ENCODE measurements at places on chromosomes 4 and X.

- DNase-seq: no peak
Measured at GRCh38 chr4:148116969-148117368, 325.2 kb downstream of the NR3C2 start.

- DNase-seq: no peak
Measured at GRCh38 chr4:128345650-128346049, 58.0 kb upstream of the PGRMC2 start.

GRCh38 chr4:8601556-8601955 is 9.0 kb downstream of the CPZ start:
- DNase-seq: no peak

GRCh38 chr4:25028851-25029250 is 1.9 kb downstream of the LGI2 start:
- DNase-seq: no peak

- peak; percentile 41 for DNase-seq
Measured at GRCh38 chr4:185566972-185567371, 31.7 kb upstream of the PDLIM3 start.

DNA sequence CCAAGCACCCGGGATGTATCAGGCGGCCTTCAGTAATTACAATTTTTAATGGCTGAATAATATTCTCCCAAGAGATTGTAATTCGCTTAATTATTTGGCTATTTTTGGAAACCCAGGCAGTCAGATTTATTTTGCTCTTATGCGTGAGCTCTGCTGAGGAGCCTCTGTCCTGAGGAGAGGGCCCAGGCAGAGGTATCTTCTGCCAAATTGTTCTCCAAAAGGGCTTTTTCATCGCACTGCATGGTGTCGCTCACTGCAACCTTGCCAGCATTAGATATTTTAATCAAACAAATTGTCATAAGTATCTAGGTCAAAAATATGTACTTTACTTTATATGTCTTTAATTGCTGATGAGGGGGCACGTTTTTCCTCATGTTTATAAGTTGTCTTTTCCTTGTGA is 5.8 kb downstream of the ATP2B3 start:
- DNase-seq: no peak

DNA sequence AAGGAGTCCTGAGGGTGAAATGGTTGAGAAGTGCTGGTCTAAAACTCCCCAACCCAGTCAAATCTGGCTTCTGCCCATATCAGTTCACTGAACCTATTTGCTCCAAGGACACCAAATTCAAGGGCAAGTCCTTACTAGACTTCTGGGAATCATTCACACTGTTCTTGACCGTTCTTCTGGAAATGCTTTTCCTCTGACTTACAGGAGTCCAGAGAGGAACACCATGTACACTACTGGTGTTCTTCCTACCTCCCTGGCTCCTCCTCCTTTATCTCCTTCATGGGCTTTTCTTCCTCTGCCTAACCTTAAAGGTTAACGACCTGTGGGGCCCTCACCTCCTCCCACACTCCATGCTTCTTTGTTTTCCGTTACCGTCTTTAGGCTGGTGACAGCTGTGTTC is 281.3 kb downstream of the FRMPD4 start:
- DNase-seq: no peak

DNA sequence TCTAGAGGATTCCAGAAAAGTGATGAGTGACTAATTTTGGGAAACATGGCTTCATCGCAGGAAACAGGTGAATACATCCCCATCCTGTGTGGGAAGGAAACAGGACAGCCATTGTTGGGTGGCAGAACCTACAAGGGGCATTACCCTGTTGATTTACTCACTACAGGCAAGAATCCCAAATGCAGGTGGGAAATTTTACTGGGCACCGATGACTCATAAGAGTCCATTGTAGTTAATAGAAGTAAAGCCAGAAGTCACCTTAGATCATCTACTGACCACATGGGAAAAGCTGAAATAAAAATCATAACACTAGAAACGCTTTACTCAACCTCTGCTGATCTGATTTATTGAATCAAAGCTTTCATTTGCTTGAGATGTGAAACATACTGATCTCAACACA is 136.4 kb downstream of the TRIML1 start:
- DNase-seq: no peak

DNA sequence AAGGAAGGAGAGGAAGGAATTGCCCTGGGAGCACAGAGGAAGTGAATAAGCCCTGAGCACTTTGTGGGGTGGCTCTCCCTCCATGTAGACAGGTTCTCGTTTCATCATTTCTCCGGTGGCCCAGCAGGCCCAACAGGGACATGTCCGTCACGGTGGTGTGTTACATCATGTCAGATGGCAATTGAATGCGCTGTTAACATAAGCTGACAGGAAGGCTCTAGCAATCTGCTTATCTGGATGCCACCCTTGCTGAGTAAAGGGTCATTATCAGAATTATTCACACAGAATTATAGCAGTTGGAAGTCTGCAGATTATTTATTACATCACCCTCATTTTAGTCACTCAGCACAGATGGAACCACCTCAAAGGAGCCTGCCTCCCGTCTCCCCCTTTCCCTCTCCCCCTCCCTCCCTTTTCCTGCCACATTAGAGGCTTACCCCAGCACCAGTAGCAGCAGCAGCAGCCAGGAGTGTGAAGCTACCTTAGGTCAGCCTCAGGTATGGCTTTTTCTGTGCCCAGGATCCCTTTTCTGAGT is 124.3 kb upstream of the TRIM2 start:
- DNase-seq: no peak

- no peak for DNase-seq
Measured at GRCh38 chr4:168162604-168163003, 70.3 kb downstream of the ANXA10 start.

- peak; percentile 3 for DNase-seq
Measured at GRCh38 chr4:108937066-108937465, 174.2 kb upstream of the ETNPPL start.

GRCh38 chrX:48498374-48498809 is 10.4 kb upstream of the PORCN start:
- peak; percentile 63 for DNase-seq

GRCh38 chr4:151458148-151458547 is 49.2 kb downstream of the FHIP1A start:
- no peak for DNase-seq

GRCh38 chr4:141131723-141132071 is 1.6 kb downstream of the RNF150 start:
- no peak for DNase-seq

DNA sequence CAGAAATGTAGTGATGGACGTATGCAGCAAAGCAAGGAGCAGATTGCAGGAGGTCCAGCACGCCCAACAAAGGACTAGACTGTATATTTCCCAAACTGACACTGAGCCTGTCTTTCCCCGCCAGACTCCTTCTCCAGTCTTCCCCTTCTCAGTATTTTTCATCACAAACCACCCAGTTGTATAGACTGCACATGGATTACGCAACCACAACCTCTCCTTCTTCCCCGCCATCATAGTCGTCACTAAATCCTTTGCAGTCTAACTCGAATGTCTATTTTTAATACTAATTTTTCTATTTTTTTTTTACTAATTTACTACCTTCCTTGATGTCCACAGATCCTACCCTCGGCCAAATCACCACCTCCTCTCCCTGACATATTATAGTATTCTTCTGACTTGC is 105.4 kb downstream of the MTNR1A start:
- DNase-seq: no peak

- DNase-seq: no peak
Measured at GRCh38 chr4:66929748-66930147, 615.6 kb downstream of the CENPC start.

GRCh38 chrX:110420771-110421499 is 62.3 kb downstream of the RTL9 start:
- DNase-seq: no peak

DNA sequence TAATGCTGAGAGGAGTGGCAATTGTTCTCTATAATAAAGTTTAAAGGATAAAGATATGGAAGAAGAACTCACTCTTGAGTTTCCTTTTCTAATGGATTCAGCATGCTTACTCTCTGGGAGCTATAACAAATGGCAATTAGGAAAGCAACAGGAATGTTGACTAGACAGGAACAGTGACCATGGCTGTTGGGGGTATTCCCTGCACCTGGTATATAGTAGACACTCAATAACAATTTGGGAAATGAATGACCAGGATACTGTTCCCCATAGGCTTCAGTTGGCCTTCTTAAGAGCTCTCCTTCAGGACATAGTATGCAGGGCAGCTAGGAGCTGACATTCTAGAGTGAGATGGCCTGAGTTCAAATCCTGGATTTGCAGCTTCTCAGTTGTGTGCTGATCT is 1.8 kb downstream of the LIMCH1 start:
- no peak for DNase-seq

DNA sequence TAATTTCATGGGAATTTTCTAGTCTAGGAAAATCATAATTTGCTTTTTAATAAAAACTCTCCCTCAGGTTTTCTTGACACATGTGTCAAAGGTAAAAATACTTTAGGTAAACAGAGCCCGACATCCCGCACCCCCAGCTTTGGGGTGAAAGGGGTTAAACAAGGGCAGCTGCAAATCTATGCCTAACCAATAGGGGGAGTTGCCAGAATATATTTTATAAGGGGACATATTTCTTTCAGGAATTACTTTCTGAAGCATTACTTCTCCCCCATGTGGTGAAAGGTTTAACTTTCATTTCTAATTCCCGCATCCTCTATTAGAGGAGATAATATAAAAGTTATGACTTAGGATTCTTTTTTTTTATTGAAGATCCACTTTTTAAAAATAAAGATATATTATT is 53.9 kb upstream of the HEPH start:
- DNase-seq: peak; percentile 5

DNA sequence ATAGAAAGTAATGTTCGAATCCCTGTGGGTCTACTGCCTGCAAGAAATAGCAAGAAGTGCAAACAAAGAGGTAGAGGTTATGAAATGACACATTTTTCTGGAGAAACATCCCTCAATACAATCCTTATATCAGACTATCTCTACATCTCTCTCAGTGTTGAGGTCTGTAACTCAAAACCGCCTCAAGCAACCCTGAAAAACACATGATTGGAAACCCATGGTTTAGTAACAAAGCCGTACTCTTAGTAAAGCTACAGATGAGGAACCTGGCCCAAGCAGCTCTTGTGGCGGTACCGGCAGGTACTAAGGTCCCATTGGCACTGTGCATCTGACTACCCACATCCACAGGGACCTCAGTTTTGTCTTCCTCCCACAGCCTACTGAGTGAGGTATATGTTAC is 53.9 kb downstream of the IRF2 start:
- no peak for DNase-seq

- no peak for DNase-seq
Measured at GRCh38 chrX:70422851-70423341, at the start of gene GDPD2. Gene GDPD2 (plus strand): TSS chrX:70423314. CDS start chrX:70424985, 1,671 bp downstream.

DNA sequence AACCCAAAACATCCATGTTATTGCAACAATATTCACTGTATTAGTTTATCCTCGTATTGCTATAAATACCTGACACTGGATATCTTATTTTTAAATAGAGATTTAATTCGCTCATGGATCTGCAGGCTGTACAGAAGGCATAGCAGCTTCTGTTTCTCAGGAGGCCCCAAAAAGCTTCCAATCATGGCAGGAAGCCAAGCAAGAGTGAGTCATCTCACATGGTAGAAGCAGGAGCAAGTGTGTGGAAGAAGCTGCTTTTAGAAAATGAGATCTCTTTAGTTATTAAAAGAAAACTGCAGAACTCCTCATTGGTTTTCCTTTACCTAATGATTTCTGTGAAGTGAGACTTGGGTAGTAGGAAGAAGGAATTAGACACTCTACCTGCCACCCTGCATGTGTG is 16.4 kb downstream of the ZNF732 start:
- no peak for DNase-seq

- no peak for DNase-seq
Measured at GRCh38 chrX:84715315-84715714, 213.1 kb upstream of the HDX start.

DNA sequence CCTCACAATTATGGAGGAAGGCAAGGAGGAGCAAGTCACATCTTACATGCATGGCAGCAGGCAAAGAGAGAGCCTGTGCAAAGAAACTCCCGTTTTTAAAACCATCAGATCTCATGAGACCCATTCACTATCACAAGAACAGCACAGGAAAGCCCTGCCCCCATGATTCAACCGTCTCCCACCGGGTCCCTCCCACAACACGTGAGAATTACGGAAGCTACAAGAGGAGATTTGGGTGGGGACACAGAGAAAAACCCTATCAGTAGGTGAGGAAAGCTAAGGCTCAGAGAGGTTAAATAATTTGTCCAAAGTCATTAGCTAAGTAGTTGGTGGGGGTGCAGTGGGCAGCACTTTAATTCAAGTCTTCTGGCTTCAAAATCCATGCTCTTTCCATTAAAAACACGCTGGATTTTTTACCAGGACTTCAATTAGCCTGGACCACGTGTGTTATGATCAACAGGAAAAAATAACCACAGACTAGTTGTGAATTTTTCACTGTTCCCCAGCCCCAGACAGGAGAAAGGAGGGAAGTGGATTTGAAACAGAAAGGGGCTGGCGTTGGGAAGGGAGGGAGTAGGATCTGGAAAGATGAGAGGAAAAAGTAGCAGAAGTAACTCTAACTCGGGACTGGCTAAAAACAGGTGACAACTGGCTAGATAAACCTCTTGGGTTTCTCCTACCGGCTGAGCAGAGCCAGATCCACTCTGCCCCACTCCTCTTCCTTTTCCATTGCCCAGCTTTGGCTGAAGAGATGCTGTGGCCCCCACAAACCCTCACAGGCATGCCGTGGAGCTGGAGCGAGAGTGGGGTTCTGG is 986 bp downstream of the MTMR8 start:
- no peak for DNase-seq

- no peak for DNase-seq
Measured at GRCh38 chr4:38704622-38705154, 40.7 kb downstream of the KLF3 start.

GRCh38 chr4:136001791-136002190 is 1530.5 kb downstream of the PCDH18 start:
- no peak for DNase-seq

DNA sequence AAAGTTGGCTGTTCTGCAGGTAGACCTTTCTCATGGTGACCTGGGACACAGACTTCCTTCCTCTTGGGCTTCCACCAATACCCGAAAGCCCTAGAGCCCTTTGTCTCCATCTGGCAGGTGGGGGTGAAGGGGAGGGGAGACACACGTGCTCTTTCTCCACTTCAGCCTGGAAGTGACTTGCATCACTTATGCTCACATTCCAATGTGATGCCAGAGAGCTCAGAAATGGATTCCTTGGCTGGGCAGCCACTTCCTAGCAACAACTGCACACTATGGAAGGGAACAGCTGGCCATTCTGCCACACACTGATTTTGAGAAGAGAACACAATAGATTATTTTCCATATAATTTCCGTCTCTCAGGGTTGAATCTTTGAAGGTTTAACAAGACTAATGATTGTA is 36.3 kb downstream of the C4orf51 start:
- DNase-seq: peak; percentile 46

DNA sequence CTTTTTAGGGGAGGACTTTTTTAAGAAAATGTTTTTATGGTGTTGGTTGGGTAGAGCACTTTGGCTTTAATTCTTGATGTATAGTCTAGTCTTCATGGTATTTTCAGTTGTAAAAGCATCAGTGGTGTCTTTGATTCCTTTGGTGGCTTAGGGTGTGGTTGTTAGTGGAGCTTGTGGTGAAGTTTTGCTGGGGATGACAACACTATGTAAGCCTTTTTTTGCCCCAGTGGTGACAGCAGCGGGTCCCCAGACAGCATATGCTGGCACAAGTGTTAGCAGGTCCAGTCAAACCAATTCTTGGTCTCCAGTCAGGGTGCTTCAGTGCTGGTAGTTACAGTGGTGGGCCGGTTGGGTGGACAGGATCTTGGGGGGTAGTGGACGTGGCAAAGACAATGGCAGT is 52.0 kb downstream of the CHIC1 start:
- no peak for DNase-seq

Measured in GM03348 (cell line).